Stimulated activated CD4-positive, alpha-beta T cell treated with anti-CD3 and anti-CD28 coated beads, Interleukin-15, amount 100 ng/mL, for 1 hour (primary cell): ENCODE measurements at places on chromosomes 7 and 10.

GRCh38 chr10:125154529-125154928, 5.8 kb downstream of the CTBP2 start:
- no peak for DNase-seq

DNA sequence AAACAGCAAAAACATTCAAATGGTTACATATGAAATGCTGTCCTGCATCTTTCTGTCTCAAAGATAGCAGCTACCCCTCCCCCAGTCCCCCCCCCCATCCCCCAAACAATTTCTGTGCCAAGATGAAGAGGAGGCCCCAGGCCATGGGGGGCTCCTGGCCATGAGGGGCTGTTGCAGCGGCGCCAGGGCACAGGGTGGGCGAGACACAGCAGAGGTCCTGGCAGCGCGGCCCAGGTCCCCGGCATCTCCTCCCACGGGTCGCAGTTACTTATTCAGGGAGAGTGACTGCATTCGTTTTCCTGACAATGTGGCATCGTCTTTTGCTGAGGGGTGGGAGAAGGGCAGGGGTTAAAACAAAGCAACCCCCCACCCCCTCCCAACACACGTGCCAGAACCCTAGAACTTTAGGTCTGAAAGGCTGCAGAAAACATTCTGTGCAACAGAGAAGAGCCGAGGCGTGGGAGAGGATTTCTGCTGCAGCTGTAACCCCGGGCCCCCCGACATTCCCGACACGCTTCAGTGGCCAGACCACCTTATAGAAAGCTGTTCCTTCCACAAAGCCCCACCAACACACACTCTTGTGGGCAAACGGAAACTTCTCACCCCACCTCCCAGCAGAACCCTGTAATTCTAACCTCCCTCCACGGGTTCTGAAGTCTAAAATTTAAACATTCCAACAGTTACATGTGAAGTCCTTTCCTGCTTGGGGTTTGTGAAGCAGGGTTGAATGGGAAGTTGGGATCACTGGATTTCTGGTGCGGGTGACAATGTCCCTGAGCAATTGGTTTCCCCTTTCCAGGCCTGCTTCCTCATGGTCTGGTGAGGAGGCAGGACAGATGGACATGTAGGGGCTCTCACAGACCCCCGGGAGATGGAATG, 11.7 kb downstream of the PDAP1 start:
- DNase-seq: no peak

DNA sequence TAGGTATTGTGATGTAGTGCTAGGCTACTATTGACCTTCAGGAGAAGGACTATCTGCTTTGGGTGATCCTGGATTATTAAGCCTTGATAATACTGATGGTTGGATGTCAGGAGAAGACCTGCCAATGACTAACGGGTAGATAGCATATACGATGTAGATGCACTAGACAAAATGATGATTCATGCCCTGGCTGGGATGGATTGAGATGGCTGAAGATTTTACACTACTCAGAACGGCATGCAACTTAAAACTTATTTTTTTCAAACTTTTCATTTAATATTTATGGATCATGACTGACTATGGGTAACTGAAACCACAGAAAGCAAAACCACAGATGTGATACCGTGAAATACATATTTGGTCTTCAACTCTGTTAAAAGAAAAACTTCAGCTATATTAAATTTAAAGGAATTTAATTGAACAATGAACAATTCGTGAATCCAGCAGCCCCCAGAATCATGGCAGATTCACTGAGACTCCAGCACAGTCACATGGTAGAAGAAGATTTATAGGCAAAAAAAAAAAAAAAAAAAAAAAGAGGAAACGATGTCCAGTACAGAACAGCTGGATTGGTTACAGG, 124.6 kb upstream of the CDK13 start:
- no peak for DNase-seq

GRCh38 chr10:27345455-27345920, 104.9 kb upstream of the ACBD5 start:
- DNase-seq: no peak

GRCh38 chr7:31095286-31096197, 43.4 kb downstream of the ADCYAP1R1 start:
- DNase-seq: no peak

DNA sequence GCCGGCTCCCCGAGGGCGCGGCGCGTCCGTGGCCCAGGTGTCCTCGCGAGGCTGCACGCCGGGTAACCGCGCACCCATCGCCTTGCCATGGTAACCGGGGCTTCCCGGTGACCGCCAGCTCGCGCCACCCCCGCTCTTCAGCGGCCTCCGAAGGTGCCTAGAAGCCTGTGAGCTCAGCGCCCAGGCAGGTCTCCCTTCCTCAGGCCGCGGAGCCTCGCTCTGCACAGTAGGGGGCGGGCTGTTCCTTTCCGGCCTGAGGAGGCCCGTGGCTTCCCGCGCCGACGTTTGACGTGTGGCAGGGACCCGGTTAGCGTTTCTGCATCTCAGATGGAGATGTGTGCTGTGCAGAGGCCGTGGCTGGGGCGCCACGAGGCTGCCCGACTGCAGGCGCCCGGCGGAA, 117.1 kb downstream of the DYNC2I1 start:
- DNase-seq: no peak

DNA sequence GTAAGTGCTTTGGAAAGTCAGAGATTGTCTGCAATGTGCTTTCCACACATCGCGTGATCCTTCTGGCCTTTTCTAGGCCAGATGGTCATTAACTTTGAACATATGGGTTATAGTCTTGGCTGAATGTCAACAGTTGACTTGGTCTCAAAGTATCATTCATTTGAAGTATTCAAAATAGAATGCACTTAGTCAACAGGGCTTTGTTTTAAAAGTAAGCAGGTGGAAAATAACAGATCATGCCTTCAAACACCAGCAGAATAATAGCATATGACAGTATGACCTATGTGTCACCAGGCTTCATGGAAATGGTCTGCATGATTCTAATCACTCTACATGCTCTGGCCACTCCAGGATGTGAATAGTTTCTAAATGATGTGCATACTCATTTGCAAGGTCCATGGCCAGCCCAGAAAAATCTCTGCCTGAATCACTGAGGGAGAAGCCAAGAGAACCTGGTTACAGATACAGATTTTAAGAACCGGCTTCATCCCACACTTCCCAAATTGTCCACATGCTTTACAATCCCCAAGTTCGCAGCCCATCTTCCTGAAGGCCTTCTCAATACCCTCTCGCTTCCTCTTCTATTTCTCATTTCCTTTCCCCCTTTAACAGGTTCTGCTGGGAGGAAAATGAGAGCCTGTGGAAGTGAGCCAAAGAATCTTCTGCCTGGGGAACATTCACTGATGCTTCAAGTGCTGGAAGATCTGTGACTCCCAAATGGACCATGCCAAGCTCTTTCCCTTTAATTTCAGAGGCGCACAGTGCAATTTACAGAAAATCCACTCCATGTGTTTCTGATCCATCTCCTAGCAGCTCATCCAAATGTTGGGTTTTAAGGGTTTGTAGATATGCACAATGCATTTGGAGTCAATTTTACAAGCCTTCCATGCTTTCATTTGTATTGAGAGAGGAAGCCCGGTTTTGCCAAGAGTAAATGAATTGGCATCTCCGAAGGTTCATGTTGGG, 122.8 kb upstream of the GDF10 start:
- DNase-seq: no peak

GRCh38 chr7:25775999-25776743, 375.8 kb upstream of the NFE2L3 start:
- DNase-seq: no peak

- no peak for DNase-seq
Measured at GRCh38 chr10:62578301-62578700, 204.1 kb downstream of the ZNF365 start.

GRCh38 chr7:82390936-82391335, 52.6 kb downstream of the CACNA2D1 start:
- DNase-seq: no peak

DNA sequence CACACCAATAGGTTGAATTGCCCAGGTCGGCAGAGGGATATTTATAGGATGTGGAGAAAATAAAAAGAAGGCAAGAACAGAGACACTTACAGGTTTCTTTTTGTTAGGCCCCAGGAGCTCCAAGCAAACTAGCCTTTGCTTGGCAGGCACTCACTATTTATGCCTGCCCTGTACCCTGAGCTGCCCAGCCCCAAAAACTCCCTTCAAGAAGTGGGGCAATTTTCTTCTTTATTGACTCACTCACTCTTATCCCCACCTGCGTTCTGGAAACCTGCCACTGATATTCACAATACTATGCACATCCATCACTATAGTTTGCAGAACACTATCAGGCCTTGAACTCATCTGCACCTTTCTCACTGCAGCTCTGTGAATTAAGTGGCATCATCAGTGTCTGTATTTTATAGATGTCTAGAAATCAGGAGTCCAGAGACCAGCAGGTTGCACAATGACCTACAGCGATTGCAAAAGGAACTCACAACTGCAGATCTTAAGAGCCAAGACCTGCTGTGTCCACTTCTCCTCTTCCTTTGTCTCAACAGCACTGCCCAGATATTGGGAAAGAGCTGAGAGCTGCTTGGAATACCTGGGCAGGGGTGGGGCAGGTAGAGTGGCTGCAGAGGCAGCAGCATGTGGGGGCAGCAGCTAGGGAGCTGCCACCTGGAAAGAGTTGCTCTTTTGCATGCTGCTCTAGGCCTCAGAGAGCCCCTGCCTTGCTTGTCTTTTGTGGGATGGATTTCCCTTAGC, at the start of gene SFTPD:
Gene SFTPD (minus strand): TSS at position 130 of the 747 bp plus-strand sequence. CDS start 2,446 bp downstream, outside the sequence.
- DNase-seq: no peak

- peak; percentile 67 for DNase-seq
Measured at GRCh38 chr10:8054494-8055407, at the start of gene GATA3. Gene GATA3 (plus strand): TSS chr10:8054688. CDS start chr10:8055656, 968 bp downstream.

DNA sequence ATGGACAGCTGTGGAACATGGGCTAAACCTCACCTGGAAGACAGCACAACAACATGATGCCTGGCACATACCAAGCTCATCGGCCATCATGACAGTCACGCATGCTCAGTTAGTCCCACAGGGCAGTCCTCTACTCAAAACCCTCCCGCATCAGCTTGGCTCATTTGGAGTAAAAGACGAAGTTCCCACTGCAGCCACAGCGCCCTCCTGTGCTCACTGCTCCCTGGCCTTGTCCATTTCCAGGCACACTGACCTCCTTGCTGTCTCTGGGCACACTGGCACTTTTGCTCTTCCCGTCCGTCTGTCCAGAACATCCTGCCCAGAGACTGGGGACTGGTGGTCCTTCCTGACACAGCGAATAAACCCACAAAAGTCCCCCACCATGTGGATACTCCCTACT, 66.2 kb downstream of the LARP4B start:
- no peak for DNase-seq
